Activated CD8-positive, alpha-beta memory T cell treated with anti-CD3 and anti-CD28 coated beads for 48 hours (primary cell): ENCODE measurements at places on chromosomes 2 and 18.

DNA sequence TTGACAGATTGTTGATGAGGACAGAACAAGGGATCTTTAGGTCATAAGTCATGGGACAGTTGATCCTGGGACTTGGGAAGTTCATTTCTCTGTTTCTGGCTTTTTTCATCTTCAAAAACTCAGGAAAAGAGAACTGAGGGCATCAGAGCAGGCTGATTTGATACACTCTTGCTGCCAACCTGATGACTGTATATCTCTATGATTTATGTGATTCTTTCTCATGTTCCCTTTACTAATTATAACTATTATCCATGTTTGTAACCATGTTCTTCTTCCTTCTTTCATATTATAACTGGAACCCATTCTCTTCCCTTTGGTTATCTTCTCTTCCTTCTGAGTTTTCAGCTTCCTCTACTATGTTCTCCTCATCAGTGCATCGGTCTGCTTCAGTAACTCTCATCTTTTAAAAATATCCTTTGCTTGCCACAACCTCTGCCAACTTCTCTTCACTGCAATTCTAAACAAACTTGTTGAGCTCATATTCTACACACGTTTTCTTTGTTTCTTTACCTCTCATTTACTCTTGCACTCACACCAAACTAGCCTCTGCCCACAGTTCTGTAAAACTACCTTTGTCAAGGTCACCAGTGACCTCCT is 13.5 kb downstream of the RASGRP3 start:
- no peak for DNase-seq

DNA sequence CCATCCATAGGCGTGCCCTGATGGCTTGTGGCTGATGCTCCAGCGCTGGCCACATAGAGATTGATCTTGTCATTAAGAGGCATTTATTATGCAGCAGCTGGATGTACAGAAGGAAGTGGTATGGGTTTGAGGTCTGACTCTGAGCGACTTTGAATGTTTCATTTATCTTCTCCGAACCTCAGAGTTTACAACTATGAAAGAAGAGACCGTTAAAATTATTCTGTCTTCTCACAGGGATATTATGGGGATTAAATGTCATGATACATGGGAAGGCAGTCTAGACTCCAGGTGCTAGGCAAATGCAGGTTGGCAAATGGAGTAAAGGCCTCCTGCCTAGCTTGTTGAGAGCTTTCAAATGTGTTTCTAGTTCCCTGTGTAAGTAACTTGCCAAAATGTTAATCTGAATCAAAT is 30.3 kb downstream of the MOGAT1 start:
- DNase-seq = no peak

- DNase-seq = no peak
These were observed 131.1 kb upstream of the DNAJC10 start for GRCh38 chr2:182585001-182585400.

DNA sequence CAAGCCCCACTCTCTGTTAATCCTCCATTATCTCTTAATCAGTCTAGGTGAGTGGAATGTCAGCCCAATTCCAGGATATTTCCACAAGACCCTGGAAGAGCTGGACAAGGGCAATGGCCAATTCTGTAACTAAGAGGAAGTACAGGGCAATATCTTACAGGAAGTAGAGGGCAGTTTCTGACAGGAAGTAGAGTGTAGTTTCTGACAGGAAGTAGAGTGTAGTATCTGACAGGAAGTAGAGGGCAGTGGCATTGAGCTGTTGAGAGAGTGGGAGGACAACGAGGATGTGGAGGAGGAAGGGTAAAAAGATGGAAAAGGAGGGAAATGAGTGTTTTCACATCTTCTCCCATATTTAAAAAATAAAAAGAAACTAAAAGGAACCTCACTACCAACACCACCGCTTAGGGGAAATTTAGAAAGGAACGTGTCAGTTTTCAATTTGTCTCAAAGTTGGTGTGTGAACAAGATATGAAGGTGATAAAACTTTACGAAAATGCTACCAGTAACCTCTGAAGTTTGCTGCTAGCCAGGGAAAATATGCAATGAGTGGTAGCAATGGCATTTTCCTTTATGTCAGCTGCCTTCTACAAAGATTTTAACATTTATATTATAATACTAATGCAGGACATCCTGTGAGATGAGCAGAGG is 430.9 kb upstream of the HNRNPA3 start:
- DNase-seq = no peak

- DNase-seq = no peak
These were observed 338.8 kb downstream of the AGPS start for GRCh38 chr2:177731384-177731783.

- DNase-seq = no peak
These were observed 583.1 kb downstream of the XIRP2 start for GRCh38 chr2:167471332-167471731.

GRCh38 chr2:209451209-209451834 is 27.5 kb downstream of the MAP2 start:
- DNase-seq = no peak
